ENCODE measurements at places on chromosomes 6 and 20.

DNA sequence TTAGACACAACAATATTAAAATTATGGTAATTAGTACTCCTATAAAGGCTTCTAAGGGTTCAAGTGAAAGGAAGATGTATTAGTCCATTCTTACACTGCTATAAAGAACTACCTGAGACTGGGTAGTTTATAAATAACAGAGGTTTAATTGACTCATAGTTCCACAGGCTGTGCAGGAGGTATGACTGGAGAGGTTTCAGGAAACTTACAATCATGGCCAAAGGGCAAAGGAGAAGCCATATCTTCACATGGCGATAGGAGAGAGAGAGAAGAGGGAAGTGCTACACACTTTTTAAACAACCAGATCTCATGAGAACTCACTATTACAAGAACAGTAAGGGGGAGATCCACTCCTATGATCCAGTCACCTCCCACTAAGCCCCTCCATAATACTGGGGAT is 52.9 kb downstream of the TINAG start:
- DNase-seq = no peak

GRCh38 chr6:25747477-25747876 is 7.1 kb upstream of the SLC17A4 start:
- no peak for DNase-seq

DNA sequence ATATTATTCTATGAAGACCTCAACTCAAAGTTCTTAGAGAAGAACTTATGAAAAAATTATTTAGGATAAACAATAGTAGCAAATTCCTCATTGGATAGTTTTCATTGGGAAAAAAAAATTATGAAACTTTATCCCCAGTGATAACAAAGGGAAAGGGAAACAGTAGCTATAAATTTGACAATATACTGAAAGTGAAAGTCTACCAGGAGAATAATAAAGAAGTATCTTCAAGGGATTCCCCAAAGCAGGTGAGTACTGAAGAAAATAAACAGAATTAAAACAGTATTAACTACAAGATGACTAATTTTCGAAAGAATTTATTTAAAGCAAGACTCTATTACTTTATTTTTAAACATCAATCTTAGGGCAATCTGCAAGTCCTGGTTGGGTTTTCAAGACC is 56.4 kb downstream of the REPS1 start:
- DNase-seq = no peak

GRCh38 chr6:170448317-170448716 is 104.8 kb downstream of the PSMB1 start:
- DNase-seq = no peak

- no peak for DNase-seq
Measured at GRCh38 chr20:38173237-38174156, 8.4 kb upstream of the TGM2 start.

- no peak for DNase-seq
Measured at GRCh38 chr6:169808608-169808967, 57.2 kb downstream of the ERMARD start.

GRCh38 chr20:36036688-36037087 is 68.3 kb downstream of the CNBD2 start:
- DNase-seq = no peak

DNA sequence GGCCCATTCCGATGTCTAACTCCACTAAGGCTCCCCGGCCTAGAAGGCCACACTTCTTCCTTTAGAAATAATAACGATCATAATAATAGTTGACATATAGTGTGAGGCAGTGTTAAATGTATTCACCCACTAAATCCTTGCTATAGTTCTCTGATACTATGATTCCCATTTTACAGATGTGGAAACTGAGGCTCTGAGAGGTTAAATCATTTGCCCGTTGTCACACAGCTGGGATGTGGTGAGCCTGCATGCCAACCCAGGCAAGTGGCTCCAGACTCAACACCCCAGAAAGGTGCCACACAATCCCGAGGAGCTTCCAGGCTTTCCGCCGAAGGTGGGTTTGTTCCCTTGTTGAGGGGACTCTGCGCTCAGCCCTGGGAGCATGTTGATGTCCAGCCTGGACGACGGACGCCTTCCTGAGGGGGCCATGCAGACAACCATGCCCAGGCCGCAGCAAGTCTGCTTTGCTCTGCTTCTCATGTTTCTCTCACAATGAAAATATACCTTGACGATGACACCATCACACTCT is 104.6 kb upstream of the CDYL start:
- no peak for DNase-seq

GRCh38 chr20:46984405-46984804 is 89.8 kb downstream of the EYA2 start:
- DNase-seq = no peak

- DNase-seq = no peak
Measured at GRCh38 chr6:134810402-134810801, 139.5 kb downstream of the ALDH8A1 start.

DNA sequence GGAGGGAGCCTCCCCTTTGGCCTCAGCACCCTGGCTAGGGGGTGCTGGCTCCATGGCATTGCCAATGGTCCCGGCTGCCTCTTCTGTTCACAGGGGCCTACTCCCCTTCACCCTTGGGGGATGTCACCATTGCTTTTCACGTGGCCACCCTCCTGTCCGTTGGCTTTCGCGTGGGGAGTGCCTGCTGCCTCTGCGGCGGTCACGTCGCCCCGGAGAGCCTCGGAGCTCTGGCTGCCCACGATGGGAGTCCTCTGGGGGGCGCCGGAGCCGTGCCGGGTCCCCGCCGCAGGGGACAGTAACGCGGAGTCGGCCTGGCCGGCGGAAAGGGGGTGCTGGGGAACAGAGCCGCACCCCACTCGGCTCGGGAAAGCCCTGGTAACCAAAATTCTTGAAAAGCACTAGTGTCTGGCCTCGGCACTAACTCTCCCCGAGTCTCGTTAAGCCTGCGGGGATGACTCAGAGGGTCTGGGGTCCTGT is 661 bp upstream of the HEBP2 start:
- peak; percentile 40 for DNase-seq

DNA sequence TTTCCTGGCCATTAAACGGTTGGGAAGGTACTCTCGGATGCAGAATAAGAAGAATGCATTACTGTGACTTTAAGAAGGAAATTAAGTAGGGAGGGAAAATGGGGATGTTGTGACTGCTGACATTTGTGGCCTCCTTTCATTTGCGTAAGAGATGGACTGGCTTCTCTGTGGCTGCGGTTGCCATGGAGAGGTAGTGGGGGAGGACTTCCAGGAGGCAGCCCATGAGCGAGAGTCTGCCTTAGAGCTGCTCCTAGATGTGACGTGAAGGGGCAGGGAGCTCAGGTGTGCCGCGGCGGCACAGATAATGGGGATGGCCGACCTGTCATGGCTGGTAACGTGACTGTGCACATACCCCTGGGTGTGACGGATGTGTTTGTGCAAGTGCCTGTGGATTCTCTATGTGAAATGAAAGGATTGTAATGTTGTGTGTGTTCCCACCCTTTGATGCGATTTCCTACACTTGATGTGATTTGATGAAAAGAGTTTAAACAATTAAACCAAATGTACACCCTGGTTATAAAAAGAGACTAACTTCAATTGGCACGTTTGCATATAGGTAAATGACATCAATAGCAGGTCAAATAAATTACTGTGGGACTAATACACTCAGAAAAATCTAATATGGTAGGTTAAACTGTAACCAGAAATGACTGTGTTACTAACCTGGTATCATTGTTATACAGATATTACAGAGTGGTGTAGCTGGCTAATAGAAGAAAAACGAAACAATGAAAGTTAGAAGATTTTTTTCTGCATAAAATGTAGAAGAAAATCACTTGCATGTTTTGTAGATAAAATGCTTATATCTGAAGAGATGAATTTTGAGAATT is 48.9 kb downstream of the HIVEP1 start:
- DNase-seq = peak; percentile 86

DNA sequence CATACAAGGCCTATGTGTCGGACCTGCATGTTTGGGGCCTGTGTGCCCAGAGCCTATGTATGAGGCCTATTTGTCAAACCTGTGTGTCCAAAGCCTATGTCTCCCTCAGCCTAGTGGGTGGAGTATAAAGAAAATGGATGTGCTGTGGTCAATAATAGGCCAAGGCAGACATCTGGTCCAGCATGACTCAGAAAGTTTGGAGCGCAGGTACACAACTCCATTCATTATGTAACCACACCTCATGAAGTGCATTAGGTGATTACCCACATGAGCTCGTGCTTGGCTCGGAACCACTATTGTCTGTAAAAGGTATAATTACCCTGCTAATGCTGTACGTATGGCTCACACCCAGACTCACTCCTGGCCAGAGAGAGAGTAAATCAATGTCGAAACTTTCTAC is 302.4 kb upstream of the POU3F2 start:
- no peak for DNase-seq

GRCh38 chr20:53814060-53814459 is 220.4 kb upstream of the ZNF217 start:
- no peak for DNase-seq

DNA sequence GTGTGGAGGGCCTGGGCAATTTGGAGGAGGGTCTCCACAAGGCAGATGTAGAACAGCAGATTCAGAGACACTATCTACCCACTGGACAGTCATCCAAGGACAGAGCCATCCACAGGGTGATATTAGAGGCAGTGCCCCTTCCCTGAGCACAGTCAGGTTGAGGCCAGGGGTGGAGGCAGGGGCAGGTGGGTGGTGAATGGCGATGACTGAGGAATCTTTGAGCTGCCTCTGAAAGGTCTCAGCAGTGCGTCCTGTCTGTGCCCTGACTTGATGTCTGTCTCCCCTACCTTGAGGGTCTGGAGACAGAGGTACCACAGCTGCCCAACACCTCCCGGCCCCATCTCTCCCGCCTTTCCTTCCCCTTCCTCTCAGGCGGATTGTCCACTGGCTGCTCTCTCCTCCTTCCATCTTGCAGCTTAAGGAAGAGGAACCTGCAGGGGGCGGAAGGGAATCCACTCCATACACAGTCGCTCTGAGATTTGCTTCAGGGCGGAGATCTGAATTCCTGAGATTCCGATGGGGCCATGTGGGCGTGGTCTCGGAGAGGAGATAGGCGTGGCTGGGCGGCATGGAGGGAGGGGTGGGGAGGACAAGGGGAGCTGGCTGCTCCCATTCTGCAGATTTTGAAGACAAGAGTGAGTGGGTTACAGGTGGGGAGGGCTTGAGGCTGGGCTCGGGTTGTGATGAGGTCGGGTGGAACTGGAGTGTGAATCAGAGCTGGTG is 1.7 kb downstream of the MUCL3 start:
- no peak for DNase-seq

DNA sequence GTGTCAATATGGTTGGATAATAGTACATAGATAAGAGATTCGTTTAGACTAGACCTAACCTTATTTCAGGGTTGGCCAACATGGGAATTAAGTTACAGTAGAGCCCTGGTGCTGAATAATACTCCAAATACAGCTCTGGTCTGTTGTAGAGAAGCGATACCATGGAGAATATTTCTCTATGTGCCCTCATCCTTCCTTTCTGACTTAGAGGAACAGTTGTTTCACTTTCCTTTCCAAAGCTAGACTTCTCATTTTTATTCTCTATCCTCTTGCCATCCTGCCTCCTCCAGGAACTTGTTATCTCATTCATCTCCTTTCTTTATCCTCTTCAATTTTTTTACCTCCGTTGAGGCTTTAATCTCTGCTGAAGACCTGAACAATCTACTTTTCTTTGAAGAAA is 68.9 kb downstream of the EDN1 start:
- DNase-seq = no peak

GRCh38 chr6:163412341-163412740 is 2.2 kb upstream of the QKI start:
- DNase-seq = no peak

- DNase-seq = no peak
Measured at GRCh38 chr6:162369091-162369490, 358.5 kb downstream of the PRKN start.

DNA sequence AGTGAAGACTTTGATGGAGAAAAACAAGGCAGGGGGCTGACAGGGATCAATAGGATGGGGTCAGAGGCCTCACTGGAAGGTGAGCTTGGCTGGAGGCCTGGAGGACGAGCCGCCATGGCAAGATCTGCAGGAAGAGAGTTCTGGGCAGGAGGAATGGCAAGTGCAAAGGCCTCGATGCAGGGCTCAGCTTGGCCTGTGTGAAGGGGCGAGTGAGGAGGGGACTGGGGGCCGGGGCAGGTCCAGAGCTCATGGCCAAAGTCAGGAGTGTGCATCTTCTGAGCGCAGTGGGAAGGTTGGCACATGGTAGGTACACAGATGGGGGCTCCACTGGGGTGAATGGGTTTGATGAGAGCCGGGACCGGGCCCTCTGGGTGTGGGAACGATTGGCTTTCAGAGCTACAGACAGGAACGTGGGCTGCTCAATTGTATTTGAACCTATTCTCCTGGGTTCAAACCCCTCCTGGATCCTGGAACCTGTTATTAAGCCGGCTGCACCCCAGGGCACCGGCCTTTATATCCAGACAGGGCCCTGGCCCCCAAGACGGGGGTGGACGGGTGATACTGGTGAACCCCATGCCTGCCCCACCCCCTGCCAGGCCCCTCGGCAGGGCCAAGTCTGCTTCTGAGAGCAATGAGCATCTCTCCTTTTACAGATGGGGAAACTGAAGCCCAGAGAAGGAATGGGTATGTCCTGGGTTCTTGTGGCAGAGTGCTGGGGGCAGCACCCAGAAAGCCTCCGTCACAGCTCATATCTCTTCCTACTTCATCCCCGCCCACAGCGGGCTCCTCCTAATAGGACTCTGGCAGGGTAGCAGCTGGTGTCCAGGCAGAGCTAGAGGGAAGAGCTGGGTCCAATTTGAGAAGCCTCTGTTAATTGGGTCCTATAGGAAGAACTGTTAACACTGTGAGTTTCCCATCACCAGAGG is 106.1 kb downstream of the CEBPB start:
- DNase-seq = no peak

GRCh38 chr6:150739711-150740349 is 125.7 kb upstream of the MTHFD1L start:
- no peak for DNase-seq

GRCh38 chr6:66865771-66866170 is 1158.7 kb upstream of the EYS start:
- DNase-seq = no peak

DNA sequence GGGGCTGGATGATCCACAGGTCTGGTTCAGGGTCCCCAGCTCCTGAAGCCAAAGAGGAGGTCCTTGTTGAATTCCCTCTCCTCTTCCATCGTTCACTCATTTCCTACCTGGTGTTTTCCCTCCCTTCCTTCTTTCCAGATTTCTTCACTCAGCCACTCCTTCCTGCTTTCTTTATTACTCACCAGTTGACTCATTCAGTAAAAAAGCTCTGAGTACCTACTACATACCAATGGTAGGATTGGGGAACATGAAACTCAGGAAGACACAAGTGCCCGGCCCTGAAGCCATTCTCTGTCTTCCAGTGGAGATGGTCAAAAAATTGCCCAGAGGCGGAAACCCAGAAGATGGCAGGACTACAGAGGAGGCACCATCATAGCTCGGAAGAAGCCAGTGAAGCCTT is 11.9 kb upstream of the NSFL1C start:
- DNase-seq = no peak

DNA sequence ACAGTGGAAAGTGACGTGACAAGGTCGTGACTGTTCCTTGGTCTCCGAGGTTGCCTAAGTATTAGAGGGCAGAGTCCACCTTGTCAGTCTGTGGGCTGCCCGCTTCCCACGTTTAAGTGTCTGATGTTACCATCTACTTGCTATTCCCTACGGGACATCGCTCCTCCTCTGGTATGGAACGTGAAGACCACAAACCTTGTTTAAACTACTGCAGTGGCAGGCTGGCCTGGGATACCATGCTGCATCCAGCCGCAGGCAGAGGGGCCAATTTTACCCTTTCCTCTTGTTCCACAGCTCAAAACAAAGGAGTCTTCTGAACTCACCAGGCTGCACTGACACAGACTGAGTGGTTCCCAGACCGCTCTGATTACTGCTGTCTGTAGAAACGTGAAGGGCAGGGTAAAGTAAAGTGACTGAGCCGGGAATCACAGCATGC is 275.9 kb downstream of the FOXC1 start:
- no peak for DNase-seq

GRCh38 chr6:135722679-135723078 is 128.8 kb upstream of the PDE7B start:
- DNase-seq = no peak

- no peak for DNase-seq
Measured at GRCh38 chr6:17724341-17724740, 17.6 kb upstream of the NUP153 start.

Measured in CD4-positive, alpha-beta T cell treated with Interferon alpha-2 for 1 hour (primary cell).